ENCODE measurements at places on chromosomes 2 and 18. TPM values are rescaled to one million over a fixed set of nuclear protein-coding genes. Genes with fewer than 3 reads are reported as not detected.

LYPD6 gene
- not detected for total RNA-seq

CYBRD1 gene
- total RNA-seq, result 26.3 TPM

MALL gene
- 130 TPM for total RNA-seq

COPS9 gene
- total RNA-seq, result 239 TPM

GCG gene
- total RNA-seq, result not detected

SH3YL1 gene
- total RNA-seq, result 6.7 TPM

GPR17 gene
- not detected for total RNA-seq

Data from A549 treated with CpdA at 1 μM for 4 hours (cell line).